ENCODE measurements at places on chromosomes 12 and 14.
A peak's percentile ranks its signal among the peaks of the same experiment; 100 is the strongest.

- no peak for DNase-seq
These were observed 1136.7 kb downstream of the TMEM121 start for GRCh38 chr14:106662936-106663550.

DNA sequence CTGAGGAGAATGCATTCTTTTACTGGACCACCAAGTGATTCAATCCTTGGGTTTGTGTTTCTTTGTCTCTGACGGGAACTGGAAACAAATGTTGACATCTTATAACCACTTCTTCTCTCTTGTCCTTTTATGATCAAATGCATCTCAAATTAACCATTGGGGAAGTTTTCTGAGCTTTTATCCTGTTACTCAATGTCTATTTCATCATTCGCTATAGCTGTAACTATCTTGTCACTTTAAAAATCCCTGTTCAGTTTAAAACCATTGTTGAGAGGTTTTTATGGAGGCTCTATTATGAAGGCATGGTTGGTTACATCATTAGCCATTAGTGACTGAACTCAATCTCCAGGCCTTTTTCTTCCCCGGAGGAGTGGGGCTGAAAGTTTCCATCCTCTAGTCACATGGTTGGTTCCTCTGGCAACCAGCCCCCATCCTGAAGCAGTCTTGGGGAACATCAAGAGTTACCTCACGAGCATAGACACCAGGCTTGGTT lies 2.7 kb upstream of the CLEC6A start:
- DNase-seq = no peak

DNA sequence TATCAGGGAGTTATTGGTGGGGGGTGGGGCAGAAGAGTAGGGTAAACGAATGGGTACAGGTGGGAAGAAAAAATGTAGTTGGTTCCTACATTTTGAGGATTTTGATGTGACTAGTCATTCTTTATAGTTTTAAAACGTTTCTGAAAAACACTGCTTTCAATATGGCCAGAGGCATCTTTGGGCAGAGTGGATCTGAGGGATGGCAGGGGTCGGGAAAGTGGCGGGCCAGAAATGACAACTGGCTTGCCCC lies 527 bp upstream of the ATP23 start:
- DNase-seq = no peak

DNA sequence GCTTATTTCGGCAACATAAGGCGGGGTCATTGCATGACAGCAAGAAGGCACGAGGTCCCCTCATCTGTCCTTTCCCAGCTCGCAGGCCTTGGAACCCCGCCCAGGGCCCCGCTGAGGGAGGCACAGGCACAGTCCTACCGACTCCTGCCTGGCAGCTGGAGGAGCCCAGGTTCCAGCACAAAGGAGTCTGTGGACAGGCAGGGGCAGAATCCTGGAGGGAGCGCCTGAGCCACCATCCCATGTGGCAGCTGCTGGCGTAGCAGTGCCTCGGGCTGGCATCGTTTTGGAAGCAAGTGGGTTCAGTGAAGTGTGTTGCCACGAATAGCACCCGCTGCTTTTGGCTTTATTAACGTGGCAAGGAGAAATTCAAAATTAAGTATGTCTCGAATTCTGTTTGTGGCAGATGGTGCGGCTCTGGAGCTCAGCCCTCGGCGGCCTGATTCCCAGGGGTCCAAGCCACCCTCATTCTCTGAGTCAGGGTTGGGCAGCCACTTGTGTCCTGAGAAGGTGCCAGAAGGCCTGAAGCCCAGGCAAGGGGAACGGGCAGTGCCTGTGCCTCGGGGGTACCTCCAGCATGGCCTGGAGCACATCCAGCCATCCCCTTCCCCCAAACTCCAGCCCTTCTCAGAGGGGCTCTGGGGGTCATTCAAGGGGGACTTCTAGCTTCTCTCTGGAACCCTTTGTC lies 35.9 kb downstream of the SLC8B1 start:
- DNase-seq = no peak

- DNase-seq = peak; percentile 63
These were observed 22.2 kb downstream of the ZNF664 start for GRCh38 chr12:123995023-123995748.

GRCh38 chr14:95340201-95340697 lies 20.5 kb upstream of the CLMN start:
- DNase-seq = no peak

DNA sequence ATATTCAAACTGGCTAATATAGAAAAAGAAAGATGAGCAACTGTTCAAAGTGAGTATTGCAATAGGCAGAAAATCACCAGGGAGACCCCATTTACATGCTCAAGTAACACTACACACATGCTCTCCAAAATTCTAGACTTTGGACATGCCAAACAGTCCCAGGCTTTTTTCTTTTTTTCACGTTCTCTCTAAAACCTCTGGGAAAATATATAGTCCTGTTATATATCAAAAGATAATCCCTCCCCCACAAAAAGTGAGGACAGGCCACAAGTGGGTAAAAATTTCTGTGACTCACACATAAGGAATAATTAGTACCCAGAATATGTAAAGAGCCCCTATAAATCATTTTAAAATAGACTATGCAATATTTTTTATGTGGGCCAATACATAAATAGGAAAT lies 55.2 kb downstream of the EFCAB11 start:
- no peak for DNase-seq

- DNase-seq = no peak
These were observed 6.6 kb downstream of the APPL2 start for GRCh38 chr12:105229371-105229770.

- no peak for DNase-seq
These were observed 133.1 kb upstream of the CNOT2 start for GRCh38 chr12:70110085-70110484.
